Right ventricle myocardium inferior (tissue), 1 donor: ENCODE measurements at places on chromosomes 2 and 18. TPM values are rescaled to one million over a fixed set of nuclear protein-coding genes. Genes with fewer than 3 reads are reported as not detected.
A peak's percentile ranks its signal among the peaks of the same experiment; 100 is the strongest.

The TDRD15 gene
- not detected for total RNA-seq

The MEP1B gene
- not detected for total RNA-seq

The MROH2A gene
- total RNA-seq = not detected

The HOXD13 gene
- total RNA-seq = not detected

The SMYD5 gene
- 16.8 TPM for total RNA-seq

DNA sequence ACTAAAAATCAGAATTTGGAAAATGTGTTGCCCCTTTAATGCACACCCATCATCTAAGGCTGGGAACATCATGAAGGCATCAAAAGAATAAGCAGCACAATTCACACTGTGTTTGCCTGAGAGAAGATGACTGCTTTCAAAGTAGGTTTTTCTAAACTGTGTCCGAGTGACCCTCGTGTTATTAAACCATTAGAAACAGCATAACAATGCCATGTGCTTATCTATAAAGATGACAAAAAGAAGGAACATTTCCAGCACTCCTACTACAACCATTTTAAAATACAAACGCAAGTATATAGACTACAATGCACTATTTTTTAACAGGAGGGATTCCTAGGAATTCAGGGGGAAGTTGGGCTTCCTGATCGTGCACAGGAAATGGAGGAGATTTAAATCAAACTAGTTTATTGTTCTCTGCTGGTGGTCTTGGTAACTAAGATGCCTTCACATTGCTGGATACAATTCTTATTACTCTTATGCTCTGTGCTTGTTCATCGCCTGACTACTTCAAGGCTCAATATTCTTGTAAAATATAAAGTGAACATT, 305.9 kb upstream of the CCDC68 start:
- no peak for DNase-seq

- DNase-seq = no peak
Observed at GRCh38 chr2:203062126-203062525, 47.5 kb downstream of the NBEAL1 start.

DNA sequence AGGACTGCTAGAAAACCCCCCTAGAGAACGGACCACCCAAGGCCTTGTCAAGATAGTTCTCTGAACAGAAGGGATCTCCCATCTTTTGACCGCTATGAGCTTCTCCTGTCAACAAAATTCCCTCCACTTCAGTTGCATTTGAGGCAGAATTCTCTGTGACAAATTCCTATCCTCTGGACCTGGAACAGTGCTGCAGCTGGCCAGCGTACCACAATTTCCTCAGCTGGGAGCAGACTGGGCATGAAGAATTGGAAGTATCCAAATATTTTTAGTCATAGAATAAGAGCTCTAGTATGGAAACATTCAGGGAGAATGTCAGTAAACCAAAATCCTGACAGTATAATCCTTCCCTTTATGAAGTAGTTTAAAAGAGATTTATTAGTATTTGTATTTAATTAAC, 147.1 kb upstream of the BOD1L2 start:
- DNase-seq = no peak

GRCh38 chr18:79169958-79170555, 100.9 kb downstream of the ATP9B start:
- no peak for DNase-seq

GRCh38 chr2:43051338-43051737, 175.1 kb downstream of the ZFP36L2 start:
- DNase-seq = peak; percentile 41

- DNase-seq = no peak
Observed at GRCh38 chr18:58413667-58414628, 214.9 kb downstream of the ALPK2 start.
